ENCODE measurements at places on chromosomes 12 and 14.

DNA sequence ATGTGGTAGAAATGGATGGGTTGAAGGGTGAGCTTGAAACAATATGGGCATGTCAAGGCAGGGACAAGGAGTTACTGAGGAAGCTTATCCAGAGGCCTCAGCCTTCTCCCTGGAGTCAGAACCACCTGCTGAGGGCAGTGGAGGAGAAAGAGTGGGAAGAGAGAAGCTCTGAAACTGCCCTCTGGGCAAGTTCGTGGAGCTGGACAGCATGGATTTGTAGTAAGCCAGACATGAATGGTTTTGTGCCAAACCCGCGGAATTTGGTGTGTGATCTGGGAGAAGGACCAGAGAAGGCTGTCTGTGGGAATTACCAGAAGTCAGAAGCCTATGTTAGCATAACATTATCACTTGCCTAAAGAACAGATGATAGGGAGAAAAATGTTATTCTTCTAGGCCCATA lies 164.8 kb downstream of the SLC41A2 start:
- DNase-seq = no peak

- no peak for DNase-seq
Measured at GRCh38 chr14:58287607-58288042, 10.7 kb upstream of the ARID4A start.

- no peak for DNase-seq
Measured at GRCh38 chr12:45580356-45580969, 149.0 kb upstream of the ARID2 start.

- no peak for DNase-seq
Measured at GRCh38 chr12:62760779-62761178, 174.2 kb downstream of the PPM1H start.
